ENCODE measurements at places on chromosomes 1 and 21. TPM values are rescaled to one million over a fixed set of nuclear protein-coding genes. Genes with fewer than 3 reads are reported as not detected.

Gene NGF
- total RNA-seq, result 0.78 TPM

Gene C1orf87
- total RNA-seq, result 0.31 TPM

Gene ZNF648
- 0.31 TPM for total RNA-seq

Gene OTUD7B
- 7.3 TPM for total RNA-seq

DNA sequence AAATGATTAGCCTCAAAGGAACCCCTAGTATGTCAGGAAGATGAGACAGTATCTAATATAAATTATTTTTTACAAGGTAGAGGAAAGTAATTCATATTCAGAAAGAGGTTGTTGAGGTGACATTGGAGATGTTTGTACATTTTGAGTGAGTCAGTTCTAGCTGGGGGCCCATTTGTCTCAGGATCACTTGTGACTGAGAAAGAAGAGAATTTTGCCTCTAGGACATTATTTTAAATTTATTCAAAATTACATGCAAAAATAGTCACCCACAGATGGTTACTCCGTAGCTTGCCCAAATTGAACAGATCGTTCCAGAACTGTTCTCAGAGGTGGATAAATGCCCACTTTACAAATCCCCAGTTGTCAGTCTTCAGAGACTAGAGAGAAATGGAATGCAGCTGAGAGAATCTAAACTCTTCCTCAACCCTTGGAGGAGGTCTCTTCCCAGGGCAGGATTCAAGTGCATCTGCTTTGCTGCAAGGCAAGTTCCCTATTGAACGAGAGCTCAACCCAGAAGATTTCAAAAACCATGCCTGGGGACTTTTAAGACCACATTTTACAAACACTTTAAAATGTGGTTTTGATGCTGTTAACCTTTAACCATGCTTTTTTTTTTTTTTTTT is 987.8 kb upstream of the ADAMTS5 start:
- no peak for DNase-seq

DNA sequence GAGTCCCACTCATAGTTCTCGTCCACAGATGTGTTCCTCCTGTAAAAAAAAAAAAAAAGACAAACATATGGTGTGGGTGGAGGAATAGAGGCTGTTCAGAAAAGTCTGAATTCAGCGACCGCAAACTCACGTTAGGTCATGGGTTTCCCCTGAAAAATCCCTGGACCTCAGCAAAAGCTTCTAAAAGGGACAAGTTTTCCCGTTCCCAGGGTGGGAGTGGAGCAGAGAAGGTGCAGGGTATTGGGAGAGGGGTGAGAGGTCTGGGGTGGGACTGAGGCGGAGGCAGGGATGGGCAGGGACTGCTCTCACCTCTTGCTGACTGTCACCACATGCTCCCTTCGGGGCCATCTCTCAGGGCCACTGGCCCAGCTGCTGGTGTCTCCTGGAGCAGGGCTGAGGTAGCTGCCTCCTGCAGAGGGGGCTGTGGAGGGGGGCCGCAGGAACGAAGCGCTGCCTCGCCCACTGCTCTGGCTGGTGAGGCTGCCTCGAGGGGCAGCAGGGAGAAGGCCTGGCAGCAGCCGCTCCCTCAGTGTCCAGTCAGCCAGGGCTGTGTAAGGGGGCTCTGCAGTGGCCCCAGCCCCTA is 2.6 kb upstream of the TAGLN2 start:
- no peak for DNase-seq

DNA sequence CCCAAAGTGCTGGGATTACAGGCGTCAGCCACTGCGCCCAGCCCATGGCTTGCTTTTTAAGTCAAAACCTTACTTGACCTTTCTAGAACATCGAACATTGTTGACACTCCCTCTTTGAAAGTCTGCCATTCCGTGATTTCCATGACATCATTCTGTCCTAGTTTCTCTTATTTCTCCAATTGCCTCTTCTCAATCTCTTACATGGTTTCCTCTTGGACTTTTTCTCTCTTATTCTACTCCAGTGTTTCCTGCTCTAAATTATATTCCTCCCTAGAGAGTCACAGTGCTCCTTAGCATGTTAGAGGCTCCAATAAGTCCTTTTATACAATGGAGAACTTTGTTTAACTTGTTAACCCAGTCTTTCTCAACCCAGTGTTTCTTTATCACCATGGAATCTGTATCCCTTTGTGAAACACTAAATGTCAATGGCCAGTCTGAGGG is 25.5 kb downstream of the JAM2 start:
- DNase-seq, result no peak

DNA sequence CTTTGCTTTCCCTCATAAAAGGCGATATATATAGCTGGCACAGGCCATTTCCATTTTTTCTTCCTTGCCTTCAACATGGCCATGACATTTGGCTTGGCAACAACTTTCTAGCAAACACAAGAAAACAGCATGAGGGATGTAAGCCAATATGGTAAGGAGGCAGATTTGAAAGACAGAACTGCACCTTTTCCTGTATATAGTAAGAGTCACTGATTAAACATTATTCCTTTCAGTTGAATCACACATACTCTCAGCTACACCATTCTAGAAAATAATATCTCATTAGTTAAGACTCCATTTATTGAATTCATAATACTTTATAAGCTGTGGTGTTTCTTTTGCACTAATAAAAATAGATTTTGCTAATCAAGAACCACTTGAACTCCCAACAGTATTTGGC is 9.5 kb downstream of the SIKE1 start:
- DNase-seq, result no peak

DNA sequence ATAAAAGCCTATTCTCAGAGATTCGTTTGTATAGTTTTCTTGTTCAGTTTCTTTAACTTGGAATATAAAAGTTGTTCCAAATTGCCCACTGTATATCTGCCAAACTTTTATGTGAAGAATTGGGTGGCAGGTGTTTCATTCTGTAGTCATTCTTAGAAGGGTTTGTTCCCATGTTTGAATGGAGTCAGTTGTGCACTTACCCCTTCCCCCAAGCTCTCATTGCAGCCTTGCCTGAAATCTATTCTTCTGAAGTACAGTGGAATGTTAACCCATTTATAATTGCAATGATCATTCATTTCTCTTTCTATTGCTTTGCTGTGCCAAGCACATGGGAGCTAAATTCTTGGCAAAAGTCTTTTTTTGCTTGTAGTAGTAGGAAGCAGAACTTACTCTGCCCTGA is 375.3 kb upstream of the C1orf87 start:
- no peak for DNase-seq

DNA sequence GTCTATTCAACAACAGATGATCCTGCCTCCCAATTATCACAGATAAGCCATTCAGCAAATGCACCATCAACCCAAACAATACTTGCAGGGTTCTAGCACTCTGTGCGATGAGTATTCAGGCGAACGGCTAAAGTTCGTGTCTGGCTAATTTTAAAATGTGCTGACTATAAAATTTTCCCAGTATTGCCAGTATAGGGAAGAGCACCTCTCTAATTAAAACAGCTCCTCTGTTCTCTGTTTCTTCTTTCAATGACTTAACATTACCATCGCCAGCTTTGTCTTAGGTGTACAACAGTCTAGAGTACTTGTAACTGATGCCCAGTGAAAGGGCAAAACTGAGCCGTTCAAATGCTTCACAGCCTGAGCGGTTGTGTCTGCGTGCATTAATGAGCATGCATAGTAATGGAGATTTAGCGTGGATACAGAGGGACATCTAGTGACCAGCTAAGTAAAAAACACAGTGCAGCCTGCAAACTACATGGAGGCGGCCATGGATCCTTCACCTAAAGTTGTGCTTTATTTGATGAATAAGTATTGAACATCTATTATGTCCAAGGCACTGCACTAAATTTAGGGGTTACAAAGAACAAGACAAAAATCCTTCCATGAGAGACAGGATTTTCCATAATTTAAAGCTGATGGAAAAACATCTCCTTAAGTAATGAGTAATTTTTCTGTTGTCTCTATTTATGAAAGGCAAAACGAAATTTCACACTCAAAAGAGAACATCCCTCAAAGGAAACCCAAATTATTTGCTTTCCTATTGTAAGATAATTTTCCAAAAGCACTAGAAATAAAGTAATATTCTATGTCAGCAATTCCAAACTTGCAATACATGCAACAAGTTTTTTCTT is 120.0 kb downstream of the SETD4 start:
- DNase-seq, result peak; percentile 13

DNA sequence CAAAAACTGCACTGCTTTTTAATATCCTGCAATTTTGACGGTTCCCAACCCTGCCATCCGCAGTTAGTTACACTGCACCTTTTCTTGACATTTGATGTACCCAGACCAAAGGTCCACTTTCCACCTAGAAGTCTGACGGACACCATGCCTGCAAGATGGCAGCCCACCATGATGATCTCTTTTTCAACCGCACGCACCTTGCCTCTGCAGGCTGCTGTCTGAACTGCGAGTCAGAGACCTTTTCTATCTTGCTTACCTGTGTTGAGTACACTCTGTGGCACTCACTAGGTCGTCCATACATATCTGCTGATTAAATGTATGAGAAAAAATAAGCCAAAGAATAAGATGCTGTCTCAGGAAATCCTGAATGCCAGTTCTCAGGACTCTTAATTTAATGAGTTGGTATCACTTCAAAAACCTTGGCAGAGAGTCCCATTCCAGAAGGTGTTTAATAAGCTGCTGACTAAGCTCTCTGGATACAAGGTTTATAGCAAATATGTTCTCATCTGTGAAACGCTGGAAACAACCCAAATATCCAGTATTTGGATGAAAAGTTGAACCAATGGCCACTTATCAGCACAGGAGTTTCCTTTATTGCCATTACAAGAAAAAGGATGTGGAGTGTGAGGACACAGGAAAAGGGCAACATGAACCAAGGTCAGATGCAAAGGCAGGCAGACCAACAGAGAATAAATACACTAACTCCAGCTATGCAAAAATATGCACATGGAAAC is 37.9 kb downstream of the GNG12 start:
- no peak for DNase-seq

DNA sequence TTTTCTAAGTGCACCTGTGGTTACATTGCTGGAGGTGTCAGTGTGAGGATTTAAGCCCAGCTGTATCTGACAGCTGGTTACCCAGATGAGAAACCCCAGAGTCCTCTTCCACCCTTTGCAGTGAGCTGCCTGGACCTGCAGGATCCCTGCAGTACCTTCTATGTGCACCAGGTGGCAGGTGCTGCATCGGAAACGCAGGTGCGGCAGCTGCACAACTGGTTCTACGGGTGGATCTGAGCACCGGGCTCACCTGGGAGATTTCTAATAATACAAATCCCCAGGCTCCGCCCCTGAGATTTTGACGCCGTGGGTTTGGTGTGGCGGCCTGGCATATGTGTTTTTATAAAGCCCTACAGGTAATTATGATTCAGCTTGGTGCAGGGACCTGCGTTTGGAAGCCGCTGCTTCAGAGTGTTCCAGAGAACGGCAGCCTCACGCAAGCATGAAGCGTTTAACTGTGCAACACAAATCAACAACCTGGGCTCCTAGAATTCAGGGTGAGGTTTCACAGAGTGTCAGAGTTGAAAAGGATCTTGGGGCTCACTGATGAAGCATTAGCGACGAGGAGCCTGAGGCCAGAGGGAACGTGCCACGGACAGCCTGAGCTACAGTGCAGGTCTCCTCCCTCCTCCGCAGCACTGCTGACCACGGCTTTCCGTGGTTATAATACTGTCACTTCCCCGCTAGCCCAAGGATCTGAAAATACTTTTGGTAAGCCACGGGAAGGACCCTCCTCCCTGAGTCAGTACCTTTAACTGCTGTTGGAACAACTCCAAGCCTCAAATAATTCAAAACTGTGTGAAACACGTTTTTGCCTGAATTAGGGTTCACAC is 96.7 kb upstream of the TRABD2B start:
- DNase-seq, result no peak

DNA sequence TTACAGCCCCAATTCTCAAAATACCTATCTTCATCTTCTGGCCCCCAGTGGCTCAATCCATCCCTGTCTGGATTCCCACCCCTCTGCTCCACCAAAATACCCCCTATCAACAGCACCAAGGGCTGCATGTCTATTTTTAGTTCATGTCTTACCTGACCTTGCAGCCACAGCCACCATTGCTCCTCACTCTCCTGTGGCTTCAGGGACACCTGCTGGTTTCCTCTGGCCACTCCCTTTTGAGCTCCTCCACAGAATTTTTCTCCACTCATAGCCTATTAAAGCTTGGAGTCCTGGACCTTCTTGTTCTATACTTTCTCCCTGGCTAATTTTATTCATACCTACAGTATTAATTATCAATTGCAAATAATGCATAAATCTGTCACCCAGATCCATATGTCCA is 125.3 kb upstream of the NGF start:
- DNase-seq, result no peak

DNA sequence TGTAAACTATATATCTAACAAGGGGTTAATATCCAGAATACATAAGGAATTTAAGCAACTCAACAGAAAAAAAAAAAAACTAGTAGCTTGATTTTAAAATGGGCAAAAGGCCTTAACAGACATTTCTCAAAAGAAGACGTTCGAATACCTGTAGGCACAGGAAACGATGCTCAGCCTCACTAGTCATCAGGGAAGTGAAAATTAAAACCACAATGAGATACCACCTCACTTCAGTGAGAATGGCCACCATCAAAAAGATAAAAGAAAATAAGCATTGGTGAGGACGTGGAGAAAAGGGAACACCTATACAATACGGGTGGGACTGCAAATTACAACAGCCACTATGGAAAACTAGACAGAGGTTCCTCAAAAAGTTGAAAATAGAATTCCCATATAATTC is 37.3 kb downstream of the NPHP4 start:
- no peak for DNase-seq

DNA sequence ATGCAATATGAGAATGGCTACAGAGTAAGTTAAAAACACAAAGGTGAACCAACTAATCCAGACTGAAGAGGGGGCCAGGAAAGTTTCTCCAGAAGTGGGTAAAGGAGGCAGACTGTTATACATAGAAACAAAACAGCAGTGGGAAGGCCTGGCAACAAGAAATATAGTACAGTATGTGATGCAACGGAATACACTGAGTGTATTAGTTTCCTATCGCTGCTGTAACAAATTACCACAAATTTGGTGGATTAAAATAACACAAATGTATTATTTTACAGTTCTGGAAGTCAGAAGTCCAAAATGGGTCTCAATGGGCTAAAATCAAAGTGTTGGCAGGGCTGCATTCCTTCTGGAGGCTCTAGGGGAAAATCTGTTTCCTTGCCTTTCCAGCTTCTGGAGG is 95.2 kb downstream of the ZSWIM5 start:
- no peak for DNase-seq

DNA sequence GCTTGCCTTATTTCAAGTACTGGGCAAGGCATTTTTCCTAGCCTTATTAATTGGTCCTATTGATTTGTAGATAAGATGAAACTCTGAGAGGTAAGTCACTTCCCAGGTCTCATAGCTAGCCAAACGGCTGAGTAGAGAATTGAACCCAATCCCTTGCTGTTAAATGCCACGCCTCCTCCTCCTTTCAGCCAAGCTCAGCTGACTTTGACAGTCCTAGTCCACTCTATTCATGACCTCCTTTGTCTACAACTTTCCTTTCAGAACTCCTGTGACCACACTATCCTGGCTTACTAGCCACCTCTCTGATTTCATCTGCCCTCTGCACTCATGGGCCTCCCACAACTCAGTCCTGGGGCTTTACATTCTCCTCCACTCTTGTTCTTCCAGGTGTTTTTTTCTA is 3.9 kb upstream of the NGF start:
- DNase-seq, result no peak

DNA sequence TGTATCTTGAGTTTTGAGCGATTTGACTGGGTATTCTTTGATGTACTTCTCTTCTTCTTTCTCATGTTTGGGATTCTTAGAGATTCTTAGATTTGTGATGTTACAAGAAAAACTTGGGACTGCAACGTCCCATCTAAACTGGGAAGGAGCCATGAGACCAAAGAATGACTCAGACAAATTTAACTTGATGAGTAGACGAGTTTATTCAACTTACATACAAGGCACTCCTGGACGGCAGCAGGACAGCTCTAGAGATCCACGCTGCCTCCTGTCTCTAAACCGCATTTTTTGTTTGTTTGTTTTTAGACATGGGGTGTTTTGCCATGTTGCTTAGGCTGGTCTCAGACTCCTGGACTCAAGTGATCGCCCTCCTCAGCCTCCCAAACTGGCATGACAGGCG is 137.1 kb downstream of the PIK3R3 start:
- DNase-seq, result no peak

All from occipital lobe (tissue), 3 donors.